ENCODE measurements at places on chromosomes 13 and 19. TPM values are rescaled to one million over a fixed set of nuclear protein-coding genes. Genes with fewer than 3 reads are reported as not detected.

POLR1D gene
- 114 TPM for total RNA-seq

TMED1 gene
- 19.1 TPM for total RNA-seq

MYO9B gene
- 100 TPM for total RNA-seq

C13orf42 gene
- not detected for total RNA-seq

CGB1 gene
- total RNA-seq = not detected

TSSK6 gene
- total RNA-seq = 4.7 TPM

HCN2 gene
- 1.00 TPM for total RNA-seq

ZNF808 gene
- 32.9 TPM for total RNA-seq

CALR3 gene
- not detected for total RNA-seq

ZNF534 gene
- total RNA-seq = not detected

CSNK1G2 gene
- 66.2 TPM for total RNA-seq

MEIOSIN gene
- total RNA-seq = not detected

GAS6 gene
- total RNA-seq = 1.5 TPM

CBLC gene
- not detected for total RNA-seq

All from activated CD4-positive, alpha-beta memory T cell treated with anti-CD3 and anti-CD28 coated beads for 36 hours (primary cell).